ENCODE measurements at places on chromosomes 11 and 22.

DNA sequence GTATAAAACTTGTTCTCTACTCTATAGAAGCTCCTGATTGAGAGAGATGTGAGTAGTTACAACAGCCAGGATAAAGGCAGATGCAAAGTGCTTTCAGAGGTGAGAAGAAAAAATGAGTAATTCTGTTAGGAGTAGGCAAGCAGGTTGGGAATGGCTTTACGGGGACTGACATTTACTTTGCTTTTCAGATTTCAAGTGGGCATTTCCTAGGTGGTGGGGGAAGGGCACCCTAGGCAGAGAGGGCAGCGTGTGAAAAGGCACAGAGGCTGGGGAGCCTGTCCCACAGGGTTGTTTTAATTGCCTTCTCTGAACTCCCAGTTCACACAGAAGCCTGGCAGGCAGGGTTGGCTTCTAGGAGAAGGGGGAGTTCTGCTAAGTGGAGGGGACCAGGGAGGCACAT is 106.5 kb downstream of the NAV2 start:
- no peaks in the 10 kb centered on the region for H3K36me3 ChIP-seq
- DNase-seq: peak; percentile 73
- H3K4me1 ChIP-seq: peaks cover 6% of the 10 kb centered on the region
- H3K27ac ChIP-seq: no peak overlapping the region
- H3K27me3 ChIP-seq: no peaks in the 10 kb centered on the region
- H3K4me3 ChIP-seq: no peak overlapping the region

DNA sequence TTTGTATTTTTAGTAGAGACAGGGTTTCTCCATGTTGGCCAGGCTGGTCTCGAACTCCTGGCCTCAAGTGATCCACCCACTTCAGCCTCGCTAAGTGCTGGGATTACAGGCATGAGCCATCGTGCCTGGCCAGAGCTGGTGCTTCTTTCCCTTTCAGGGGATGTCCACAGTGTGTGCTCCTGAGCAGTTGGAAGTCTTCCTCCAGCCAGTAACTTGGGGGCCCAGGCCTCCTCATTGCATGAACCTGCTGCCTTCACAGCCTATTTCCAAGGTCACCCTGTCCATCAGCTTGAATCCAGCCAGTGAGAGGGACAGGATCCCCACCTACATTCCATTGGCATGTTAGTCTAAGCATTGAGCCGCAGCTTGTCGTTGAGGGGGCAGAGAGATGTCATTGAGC is 12.5 kb downstream of the RTL6 start:
- peaks cover 4% of the 10 kb centered on the region for H3K36me3 ChIP-seq
- H3K27me3 ChIP-seq: no peaks in the 10 kb centered on the region
- H3K27ac ChIP-seq: no peak overlapping the region
- no peak overlapping the region for H3K4me3 ChIP-seq
- DNase-seq: no peak

GRCh38 chr22:28025866-28026575 is 107.0 kb upstream of the PITPNB start:
- DNase-seq: no peak
- no peak overlapping the region for H3K4me3 ChIP-seq
- H3K36me3 ChIP-seq: no peaks in the 10 kb centered on the region
- peaks cover 27% of the 10 kb centered on the region for H3K4me1 ChIP-seq

GRCh38 chr11:61947486-61948210 is 2.5 kb upstream of the BEST1 start:
- DNase-seq: peak; percentile 91
- no peaks in the 10 kb centered on the region for H3K36me3 ChIP-seq
- no peak overlapping the region for H3K27ac ChIP-seq
- peaks cover 23% of the 10 kb centered on the region for H3K4me1 ChIP-seq

GRCh38 chr11:18203723-18204122 is 31.1 kb downstream of the MRGPRX4 start:
- no peaks in the 10 kb centered on the region for H3K36me3 ChIP-seq
- H3K27ac ChIP-seq: no peak overlapping the region
- peak; percentile 9 for DNase-seq
- no peak overlapping the region for H3K4me3 ChIP-seq
- no peaks in the 10 kb centered on the region for H3K27me3 ChIP-seq
- H3K4me1 ChIP-seq: no peaks in the 10 kb centered on the region

DNA sequence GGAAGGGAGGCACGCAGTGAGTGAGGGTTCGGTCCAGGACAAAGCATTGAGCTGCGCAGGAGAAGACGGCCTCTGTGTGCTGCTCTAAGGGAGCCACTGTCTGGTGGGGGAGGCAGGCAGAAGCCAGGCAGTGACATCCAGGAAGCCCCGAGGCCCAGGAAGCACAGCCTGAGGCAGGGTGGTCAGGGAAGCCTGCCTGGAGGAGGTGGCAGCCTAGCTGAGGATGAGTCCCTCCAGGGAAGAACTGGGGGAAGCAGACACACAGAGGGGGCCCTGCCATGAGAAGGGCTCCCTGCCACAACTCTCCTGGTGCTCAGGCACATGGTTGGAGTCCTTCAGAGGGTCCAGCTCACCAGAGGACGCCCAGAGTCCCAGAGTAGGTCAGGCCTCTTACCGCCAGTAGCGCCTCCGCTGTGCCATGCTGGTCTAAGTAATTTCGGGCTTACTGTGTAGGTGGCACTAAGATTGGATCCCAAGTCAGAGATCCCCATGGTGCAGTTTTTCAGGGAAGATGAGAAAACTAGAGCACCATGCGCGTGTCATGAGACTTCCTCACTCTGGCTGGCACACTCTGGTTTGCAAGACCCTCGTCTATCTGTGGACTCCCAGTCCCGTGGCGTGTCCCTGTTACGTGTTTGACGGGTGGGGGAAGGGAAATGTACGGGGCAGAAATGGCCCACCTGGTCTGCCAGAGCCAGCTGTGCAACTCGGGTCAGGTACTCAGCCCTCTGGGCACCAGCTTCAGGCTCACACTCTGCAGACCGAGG is 887.2 kb downstream of the BRD1 start:
- H3K36me3 ChIP-seq: no peaks in the 10 kb centered on the region
- H3K4me1 ChIP-seq: no peaks in the 10 kb centered on the region
- H3K4me3 ChIP-seq: no peak overlapping the region

DNA sequence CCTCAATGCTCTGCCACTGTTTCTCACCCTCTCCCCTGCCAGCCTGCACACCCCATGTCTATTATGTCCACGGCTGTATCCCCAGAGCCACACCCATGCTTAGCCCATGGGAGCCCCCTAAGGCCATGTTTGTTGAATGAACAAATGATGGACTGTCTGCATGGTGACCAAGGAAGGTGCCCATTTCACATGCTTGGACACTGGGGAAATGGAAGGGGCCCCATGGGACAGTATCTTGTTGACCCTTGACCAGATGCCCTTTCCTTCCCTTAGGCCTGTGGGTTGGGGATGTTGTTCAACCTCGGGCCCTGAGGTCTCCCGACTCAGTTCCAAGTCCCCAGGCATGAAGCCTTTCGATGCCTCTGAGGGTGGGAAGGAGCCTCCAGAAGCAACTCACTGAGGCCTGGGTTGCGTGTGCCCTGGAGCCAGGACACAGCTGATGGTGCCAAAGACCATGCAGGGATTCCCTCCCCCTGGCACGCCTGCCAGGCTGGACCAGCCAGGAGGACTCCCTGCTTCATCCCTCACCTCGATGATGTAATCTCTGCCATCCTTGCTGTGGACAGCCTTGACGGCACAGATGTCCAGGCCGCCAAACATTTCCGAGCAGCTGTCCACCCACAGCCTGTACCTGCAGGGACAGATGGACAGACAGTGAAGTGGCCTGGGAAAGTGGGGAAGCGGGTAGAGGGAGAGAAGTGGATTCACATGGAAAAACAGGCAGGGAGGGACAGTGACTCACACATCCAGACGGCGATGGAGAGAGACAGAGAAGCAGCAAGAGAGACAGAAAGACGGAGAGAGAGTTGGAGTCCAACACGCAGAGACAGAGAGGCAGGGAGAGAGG is 58.9 kb downstream of the FBXO7 start:
- DNase-seq: no peak
- no peaks in the 10 kb centered on the region for H3K27me3 ChIP-seq
- H3K27ac ChIP-seq: peak overlapping the region; percentile 82
- H3K36me3 ChIP-seq: no peaks in the 10 kb centered on the region

- peak overlapping the region; percentile 61 for H3K27ac ChIP-seq
- DNase-seq: peak; percentile 33
- H3K4me1 ChIP-seq: peaks cover 3% of the 10 kb centered on the region
Observed at GRCh38 chr11:119907122-119907851, 178.3 kb upstream of the NECTIN1 start.

Measured in lung (tissue), 17 donors.